ENCODE measurements at places on chromosomes 11 and 22.

DNA sequence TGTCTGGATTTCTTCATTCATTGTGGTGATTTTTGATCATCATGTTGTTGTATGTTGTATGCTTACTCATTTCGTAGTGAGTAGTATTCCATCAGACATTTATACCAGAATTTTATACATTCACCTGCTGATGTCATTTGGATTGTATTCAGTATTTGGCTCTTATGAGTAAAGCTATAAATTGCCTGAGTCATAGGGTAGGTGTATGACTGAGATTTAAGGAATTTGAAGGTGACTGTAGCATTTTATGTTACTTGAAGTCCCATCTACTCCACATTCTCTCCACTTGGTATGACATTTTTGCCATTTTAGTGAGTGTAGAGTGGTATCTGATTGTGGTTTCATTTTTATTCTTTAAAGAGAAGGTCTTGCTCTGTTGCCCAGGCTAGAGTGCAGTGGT is 548.2 kb downstream of the TBC1D22A start:
- no peak for DNase-seq

DNA sequence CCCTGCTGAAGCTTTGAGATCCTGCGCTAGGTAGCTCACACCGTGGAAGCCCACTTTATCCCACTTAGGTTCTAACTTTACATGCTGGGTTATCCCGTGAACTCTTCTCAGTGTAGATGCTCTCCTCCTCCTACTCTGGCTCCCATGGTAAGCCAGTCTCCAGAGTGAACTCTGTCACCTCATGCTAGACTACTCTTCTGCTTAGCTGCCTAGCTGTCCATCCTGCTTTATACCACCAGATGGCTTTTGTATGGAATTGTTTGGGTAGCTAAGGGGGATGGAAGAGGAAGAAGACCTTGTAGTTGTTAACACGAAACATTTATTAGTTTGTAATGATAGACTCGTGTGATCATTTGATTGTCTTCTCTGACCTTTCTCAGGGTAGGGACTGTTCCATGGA is 46.8 kb downstream of the EMSY start:
- no peak for DNase-seq

GRCh38 chr11:123233280-123233974 is 38.4 kb upstream of the CLMP start:
- DNase-seq, result no peak

DNA sequence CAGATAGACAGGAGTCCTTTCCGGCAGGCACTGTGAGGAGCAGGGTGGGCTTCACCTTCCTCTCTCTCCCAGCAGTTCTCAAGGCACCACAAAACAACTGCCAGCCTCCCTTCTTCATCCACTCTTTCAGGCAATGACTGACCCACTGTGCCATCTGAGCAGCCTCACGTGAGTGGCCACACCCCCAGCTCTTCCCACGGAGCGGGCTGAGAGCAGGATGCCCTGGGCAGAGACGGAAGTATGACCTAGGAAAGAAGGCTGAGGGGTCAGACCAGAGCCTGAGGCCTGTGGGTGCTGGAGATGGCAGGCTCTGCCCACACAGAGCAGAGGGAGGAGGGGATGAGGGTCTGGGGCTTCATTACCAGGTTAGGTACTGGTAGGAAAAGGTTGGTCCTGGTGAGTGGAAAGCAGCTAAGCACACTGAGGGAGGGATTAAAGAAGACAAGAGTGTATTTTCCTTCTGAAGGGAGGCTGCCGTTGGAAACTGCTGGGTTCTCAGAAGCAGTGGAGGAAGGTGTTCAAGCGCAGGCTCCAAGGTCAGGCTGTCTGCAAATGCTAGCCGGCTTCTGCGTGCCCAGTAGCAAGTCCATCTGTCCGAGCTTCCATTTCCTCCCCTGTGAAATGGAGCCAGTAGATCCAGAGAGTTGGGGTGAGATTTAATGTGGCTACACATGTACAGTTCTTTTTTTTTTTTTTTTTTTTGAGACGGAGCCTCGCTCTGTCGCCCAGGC is 4.6 kb downstream of the NLRP6 start:
- DNase-seq, result no peak

- DNase-seq, result no peak
Observed at GRCh38 chr11:66789097-66789890, 53.9 kb upstream of the RCE1 start.

- no peak for DNase-seq
Observed at GRCh38 chr22:29877620-29878019, 5.4 kb upstream of the MTMR3 start.
